ENCODE measurements at places on chromosomes 2 and 18.
A peak's percentile ranks its signal among the peaks of the same experiment; 100 is the strongest.

GRCh38 chr2:99336804-99337112, 431 bp upstream of the EIF5B start:
- peak; percentile 28 for DNase-seq

DNA sequence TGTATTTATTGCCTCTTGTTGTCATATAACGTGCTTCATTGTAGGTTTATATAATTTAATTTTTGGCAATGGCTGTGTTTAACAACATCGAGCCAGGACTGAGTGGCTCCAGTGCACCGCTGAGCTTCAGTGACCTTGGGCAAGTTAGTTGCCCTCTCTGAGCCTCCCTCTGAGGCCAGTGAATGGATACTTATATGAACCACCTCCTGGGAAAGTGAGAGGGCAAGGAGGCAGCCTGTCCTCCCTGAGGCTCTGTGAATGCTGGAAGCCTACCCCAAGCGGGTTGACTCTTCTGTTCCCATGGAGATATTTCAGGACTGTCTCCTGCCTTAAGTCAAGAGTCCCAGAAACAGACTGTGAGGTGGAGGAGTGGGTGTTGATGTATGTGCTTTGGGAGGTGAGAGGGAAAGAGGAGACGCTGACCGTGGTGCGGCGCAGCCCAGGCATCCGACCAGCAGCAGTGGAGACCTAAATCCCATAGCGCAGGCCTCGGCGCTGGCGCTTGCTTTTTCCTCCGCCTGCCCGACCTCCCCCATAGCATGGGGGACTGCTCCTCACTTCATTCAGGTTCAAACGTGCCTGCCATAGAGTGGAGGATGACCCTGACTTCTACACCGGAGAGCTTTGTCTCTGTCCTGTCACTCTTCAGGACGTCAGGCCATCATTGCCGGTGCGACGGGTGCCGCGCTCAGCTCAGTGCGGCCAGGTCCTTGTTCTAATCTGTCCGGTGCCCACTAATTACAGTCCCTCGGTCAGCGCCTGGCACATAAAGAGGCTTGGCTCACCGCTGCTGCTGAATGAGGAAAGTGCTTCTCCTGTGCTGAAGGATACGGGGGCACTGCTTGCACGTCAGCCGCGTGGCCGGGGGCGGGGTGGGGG, 167.3 kb upstream of the HS6ST1 start:
- DNase-seq: no peak

DNA sequence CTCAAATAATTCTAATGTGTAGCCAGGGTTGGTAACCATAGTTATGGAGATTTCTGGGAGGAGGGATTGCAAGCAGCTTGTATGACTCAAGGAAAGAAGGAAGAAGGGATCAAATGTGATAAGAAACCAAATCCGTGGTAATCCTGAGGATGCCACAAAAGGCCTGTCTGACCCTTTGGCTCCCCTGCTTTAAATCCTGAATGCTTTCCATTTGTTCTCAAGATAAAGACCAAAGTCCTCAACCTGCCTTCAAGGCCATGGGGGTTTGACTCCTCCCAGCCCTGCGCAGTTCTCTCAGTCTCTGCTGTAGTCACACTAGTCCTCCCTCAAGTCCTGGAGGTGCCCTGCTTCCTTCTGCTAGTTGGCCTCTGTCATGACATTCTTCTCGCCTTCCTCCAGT, 74.0 kb downstream of the SUMO1 start:
- DNase-seq: no peak

- no peak for DNase-seq
These were observed 23.2 kb upstream of the KDM3A start for GRCh38 chr2:86417961-86418360.

- no peak for DNase-seq
These were observed 1120.8 kb upstream of the TMEFF2 start for GRCh38 chr2:193315428-193316091.

DNA sequence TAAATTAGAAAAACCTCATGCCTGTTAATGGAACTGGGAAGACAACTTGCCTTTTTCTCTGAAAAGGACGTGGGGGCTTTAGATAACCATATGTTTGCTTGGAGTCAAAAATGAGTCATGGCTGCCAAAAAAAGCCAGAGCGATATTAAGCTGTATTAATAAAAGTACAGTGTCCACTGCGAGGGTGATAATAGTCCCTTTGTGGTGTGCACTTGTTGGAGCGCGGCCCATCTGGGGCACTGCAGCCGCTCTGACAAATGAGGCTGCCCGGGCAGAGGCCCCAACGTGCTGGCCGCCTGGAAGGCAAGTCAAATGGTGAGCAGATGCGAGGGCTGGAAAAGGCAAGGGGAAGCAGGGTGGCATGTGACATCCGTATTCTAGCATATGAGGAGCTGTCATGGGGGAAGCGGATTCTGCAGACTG, 103.3 kb upstream of the NCK2 start:
- DNase-seq: peak; percentile 91

GRCh38 chr18:3269914-3270299, 8.0 kb downstream of the MYL12B start:
- no peak for DNase-seq
